ENCODE measurements at places on chromosomes 5 and 9. TPM values are rescaled to one million over a fixed set of nuclear protein-coding genes. Genes with fewer than 3 reads are reported as not detected.

DNA sequence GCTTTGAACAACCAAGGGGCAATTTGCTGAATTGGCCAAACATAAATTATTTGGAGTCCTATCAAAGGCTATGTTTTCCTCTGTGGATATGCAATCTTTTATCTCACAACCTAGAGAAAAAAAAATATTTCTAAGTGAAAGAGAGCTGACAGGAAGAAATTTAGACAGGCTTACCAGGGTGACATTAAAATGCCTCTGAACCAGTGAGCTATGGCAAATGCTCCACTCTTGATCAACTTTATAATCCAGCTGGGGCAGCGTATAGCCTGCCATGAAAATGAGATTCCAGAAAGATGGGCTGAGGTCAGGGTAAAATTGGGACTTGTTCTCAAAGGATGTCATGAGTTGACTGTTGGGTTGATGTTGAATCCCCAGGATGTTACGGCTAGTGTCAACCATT is 399.3 kb upstream of the TRPC7 start:
- peak; percentile 43 for DNase-seq

ZBTB26 gene
- 0.17 TPM for total RNA-seq

GRCh38 chr9:126457175-126457547 is 130.5 kb downstream of the MVB12B start:
- DNase-seq = no peak

DNA sequence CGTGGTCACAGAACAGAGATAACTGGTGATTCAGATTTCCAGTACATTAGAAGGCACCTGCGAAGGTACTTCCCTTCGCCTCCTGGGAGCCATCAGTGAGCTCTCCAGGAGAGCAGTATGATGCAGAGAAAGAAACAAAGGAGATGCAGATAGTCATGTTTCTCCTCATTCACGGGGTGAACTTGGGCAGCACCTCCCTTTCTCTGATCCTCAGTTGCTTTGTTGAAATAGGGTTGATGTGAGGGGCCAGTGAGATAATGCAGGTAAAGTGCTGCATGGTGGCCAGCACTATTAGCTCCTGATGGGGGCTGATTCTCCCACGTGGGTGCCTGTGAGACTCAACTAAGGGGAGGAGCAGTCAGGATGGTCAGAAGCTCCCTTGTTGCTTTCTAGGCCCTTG is 46.6 kb upstream of the ZNF169 start:
- DNase-seq = no peak

DNA sequence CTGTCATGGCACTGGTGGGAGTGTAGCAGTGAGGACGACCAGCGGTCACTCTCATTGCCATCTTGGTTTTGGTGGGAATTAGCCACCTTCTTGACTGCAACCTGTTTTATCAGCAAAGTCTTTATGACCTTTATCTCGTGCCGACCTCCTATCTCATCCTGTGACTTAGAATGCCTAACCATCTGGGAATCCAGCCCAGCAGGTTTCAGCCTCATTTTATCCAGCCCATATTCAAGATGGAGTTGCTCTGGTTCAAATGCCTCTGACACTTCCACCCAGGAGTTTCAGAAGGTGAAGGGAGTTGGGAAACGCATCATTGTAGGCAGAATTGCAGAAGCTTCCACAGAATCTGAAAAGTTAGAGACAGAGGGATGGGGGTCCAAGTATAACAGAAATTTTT is 35.4 kb downstream of the SHC3 start:
- no peak for DNase-seq

GRCh38 chr5:157650991-157651611 is 1.1 kb downstream of the SOX30 start:
- no peak for DNase-seq

NMUR2 gene
- 6.4 TPM for total RNA-seq

CARD9 gene
- 2.7 TPM for total RNA-seq

FGF10 gene
- total RNA-seq = not detected

THBS4 gene
- 0.87 TPM for total RNA-seq

DNA sequence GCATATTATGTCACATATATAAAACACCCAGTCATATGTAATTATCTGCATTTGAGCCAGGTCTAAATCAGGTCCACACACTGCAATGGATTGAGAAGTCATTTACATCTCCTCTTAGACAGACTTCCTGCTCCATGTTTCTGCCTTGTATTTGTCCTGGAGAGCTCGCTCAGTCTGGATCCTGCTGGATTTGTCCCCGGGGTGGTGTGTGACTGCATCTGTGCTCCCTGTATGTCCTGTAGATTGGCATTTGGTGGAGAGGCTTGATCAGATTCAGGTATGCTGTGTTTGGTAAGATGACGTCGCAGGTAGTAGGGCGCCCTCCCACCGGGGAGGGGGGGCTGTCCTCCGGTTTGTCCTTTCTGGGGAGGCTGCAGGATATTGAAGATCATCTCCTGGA is 33.6 kb upstream of the IER5L start:
- no peak for DNase-seq

- DNase-seq = peak; percentile 54
These were observed 106.3 kb downstream of the PCSK5 start for GRCh38 chr9:75996726-75997125.

DNA sequence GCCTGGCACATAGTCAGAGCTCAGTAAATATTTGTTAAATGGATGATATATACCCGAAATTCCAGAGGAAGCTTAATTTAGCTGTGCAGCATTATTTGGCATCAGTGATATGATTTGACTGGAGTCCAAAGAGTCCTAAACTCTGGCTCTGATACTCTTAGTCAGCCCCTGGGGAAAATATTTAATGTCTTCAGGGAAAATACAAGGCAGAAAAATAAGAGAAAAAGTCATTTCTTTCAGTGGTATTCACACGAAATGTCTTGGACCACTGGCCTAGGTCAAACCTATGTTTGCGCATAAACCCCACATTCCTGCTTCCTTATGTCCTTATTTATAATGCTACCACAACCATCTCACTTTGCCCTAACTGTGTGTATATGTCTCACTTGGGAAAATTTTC is 23.8 kb downstream of the GLRA1 start:
- DNase-seq = no peak

LRRC19 gene
- total RNA-seq = not detected

DNA sequence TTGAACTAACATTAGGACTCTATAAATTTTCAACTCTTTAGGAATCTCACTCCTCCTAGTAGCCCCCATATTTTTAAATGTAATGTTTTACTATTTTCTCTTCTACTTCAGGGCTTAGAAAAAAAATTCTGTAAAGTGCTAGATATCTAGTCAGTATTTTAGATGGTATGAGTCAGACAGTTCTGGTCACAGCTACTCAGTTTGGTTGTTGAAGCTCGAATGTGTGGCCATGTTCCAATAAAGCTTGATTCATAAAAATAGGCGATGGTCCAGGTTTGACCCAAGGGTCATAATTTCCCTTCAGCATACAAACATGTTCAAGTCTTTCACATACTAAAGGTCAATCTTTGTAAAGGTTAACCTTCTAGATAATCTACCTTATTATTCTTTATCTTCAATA is 566.0 kb upstream of the CDH18 start:
- DNase-seq = no peak

DNA sequence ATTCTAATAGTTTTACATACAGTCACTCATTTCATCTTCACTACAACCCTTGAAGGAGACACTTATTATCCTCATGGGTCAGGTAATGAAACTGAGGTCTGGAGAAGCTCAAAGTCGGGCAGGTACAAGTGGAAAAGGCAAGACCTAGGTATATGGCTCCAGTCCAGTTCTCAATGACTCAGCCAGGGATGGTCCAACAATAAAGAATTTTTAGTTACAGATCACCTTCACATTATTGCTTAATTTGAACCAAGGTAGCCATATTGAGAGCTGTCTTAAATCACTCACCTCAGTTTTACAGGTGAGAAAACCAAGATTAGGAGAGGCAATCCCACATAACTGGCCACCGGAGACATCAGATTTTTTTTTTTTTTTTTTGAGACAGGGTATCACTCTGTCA is 55.4 kb downstream of the PTPN3 start:
- no peak for DNase-seq

GRCh38 chr5:120016717-120017382 is 387.5 kb downstream of the FAM170A start:
- DNase-seq = no peak

DNA sequence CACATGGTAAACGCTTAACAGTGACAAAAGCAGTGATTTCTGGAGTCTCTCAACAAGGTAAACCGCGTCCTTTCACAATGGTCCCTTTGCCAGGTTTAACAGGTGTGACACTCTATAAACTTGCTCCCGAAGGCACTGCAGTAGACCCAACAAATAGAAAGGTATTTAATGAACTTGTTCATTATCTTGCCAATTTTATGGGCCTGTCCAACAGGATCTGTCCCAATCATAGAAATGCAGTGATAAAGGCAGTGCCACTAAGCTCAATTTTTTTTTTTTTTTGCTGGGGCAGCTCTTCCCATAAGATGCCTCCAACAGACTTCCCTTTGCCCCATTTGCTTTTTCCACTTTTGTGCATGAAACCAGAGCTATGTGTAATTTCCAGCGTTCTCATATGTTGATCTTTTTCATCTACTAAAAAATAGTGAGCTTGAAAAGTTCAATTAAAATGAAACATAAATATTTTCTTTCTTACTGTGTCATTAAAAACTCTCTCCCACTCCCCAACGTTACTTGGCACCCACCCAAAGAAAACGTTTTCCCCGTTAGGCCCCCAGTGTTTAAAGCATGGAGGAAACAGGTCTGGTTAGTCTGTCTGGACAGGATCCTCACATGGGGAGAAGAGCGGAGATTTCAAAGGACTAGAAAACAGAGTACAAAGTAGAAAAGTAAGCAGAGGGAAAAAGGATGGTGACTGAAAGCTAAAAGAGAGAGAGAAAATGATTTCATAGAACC is 80.9 kb upstream of the SPATA31D4 start:
- DNase-seq = no peak

ALDH1A1 gene
- 936 TPM for total RNA-seq

DNA sequence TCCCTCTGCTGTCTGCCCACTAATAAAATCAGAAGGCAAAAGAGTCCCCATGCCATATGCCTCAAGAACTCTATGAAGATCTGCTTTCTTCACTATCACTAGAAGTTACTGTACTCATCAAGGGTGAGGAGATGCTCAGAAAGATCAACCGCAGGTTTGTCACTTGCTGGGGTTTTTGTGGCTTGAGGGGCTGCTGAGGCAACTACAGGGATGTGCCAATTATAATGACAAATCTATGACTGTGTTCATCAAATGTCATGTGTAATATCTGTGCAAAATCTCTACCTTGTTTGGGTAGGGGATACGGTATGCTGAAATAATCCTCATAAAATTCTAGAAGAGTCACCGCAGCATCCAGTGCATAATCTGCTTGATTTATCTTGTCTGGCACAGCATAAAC is 13.0 kb downstream of the ERAP1 start:
- DNase-seq = no peak

DNA sequence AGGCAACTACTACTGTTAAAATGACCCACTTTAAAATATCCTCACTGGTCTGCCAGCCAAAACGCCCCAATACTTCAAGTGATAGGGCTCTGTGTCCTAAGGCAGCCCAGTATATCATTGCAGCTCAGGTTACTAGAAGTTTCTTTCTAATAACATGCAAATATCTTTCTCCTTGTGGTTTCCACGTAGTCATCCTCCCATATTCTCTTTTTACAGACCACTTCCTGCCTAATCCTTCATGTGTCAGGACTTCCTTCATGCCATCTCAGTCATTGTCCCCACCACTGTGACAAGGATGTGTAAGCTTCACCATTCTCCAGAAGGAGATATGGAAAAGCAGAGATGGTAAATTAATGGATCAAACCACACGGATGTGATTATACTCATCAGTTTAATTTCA is 813.7 kb downstream of the MAT2B start:
- DNase-seq = no peak

CAVIN4 gene
- 0.74 TPM for total RNA-seq

DNA sequence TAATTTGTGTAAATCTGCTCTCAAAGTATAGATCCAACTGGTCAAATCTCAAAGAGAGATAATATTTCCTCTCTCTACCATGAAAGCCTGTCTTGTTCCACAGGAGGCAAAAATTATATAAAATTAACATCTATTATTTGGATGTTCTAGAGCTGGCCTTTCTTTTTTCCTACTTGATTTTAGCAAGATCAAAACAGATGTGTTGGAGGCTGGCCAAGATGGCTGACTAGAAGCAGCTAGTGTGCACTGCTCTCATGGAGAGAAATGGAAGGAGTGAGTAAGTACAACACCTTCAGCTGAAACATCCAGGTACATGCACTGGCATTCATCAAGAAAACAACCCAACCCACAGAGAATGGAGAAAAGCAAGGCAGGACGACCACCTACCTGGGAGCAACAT is 298.6 kb upstream of the SLC24A2 start:
- DNase-seq = no peak

GRCh38 chr9:76351006-76351405 is 43.2 kb downstream of the RFK start:
- no peak for DNase-seq

DNA sequence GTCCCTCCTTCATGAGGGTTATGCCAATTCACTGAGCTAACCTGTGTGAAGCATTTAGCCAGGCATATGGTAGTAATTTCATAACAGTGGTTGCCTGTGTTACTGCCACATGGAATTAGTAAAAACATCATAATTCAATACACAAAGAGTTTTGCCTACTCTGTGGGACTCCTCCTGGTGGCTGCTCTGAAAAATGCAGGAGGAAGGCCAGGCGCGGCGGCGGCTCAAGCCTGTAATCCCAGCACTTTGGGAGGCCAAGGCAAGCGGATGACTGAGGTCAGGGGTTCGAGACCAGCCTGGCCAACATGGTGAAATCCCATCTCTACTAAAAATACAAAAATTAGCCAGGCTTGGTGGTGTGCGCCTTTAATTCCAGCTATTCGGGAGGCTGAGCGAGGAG is 547.3 kb downstream of the CDK5RAP2 start:
- no peak for DNase-seq

GRCh38 chr9:28155067-28155466 is 581.8 kb upstream of the C9orf72 start:
- no peak for DNase-seq

ERAP2 gene
- 22.5 TPM for total RNA-seq

GRM6 gene
- total RNA-seq = not detected

GDF9 gene
- 0.30 TPM for total RNA-seq

DNA sequence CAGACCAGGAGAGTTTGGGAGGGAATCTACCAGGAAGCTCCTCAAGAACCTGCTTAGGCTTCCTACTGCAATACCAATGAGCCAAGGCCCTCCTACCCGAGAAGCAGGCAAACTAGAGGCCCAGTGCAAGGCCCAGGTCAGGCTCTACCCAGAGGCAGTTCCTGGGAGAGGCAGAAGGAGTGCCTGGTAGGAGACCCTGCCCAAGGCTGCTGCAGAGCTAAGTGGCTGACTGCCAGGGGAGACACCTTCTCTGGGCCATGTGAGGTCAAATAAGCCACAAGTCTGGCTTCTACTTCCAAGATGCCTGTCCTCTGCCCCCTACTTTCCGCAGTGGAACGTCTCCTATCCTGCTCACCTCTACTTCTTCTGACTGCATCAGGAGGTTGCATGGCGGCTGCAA is 17.8 kb downstream of the ACSL6 start:
- no peak for DNase-seq

DOCK8 gene
- 5.9 TPM for total RNA-seq

DNA sequence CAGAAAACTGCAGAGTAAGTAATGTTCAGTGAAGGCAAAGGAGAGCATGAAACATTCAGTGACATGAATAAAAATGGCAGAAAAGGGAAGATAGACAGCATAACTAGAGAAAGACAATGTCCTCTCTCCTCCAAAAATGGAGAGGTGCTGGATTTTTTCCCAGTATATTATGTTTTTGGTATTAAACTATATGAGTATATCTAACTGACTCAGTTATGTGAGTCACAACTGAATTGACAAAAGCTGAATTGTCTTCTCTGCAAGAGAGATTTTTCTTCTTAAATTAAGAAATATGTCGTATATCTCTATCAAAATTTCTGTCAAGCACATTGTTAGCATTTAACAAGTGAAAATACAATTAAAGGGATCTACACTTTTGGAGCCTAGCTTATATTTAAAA is 375.1 kb downstream of the CHSY3 start:
- no peak for DNase-seq
